Mesendoderm (in vitro differentiated cells): ENCODE measurements at places on chromosomes 6 and 20.

GRCh38 chr6:74857157-74857556 is 348.7 kb downstream of the COL12A1 start:
- no peak for DNase-seq

DNA sequence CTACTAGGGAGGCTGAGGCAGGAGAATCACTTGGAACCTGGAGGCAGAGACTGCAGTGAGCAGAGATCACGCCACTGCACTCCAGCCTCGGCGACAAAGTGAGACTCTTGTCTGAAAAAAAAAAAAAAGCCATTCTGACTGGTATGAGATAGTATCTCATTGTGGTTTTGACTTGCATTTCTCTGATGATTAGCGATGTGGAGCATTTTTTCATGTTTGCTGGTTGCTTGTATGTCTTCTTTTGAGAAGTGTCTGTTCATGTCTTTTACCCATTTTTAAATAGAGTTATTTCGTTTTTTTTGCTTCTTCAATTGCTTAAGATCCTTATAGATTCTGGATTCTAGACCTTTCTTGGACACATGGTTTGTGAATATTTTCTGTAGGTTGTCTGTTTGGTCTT is 103.5 kb upstream of the SIM1 start:
- no peak for DNase-seq

GRCh38 chr6:2877960-2878359 is 25.1 kb downstream of the SERPINB9 start:
- no peak for DNase-seq

- no peak for DNase-seq
Measured at GRCh38 chr6:80956898-80957297, 795.6 kb downstream of the TENT5A start.

DNA sequence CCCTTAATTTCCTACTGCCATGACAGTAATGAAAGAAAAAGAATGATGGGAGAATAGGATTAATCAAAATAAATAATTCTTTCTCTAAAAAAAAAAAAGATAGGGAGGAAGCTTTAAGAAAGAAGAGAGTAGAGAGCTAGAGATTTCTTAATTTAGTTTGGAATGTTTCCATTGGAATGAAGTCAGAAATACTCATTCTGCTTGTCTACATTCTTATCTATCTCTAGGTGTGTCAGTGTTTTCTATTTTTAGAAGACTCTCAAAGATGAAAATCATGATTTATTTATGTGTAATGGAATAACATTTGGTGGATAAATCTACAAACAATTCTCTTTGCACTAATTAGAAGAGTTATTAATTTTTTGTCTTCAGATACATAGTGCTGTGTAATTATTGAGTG is 38.0 kb upstream of the HIVEP1 start:
- DNase-seq = no peak

- DNase-seq = peak; percentile 88
Measured at GRCh38 chr20:62900052-62900691, 26.1 kb downstream of the DIDO1 start.

DNA sequence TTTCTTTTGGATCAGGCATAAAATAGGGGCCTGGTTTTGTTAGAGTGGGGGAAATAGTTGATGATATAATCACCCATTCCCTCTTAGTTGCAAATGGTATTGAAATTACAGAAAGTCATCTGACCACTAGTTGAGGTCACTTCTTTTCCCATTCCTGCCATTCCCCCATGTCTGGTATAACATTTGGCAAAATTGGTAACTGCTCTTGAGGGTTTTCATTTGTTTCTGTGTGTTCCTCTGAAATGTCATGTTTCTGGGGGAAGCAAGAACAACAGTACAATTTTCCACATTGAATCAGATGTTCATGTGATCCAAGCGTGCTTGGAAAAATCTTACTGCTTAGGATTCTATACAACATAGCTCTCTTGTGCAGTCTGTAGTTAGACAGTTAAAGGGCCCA is 7.3 kb downstream of the AIG1 start:
- no peak for DNase-seq

DNA sequence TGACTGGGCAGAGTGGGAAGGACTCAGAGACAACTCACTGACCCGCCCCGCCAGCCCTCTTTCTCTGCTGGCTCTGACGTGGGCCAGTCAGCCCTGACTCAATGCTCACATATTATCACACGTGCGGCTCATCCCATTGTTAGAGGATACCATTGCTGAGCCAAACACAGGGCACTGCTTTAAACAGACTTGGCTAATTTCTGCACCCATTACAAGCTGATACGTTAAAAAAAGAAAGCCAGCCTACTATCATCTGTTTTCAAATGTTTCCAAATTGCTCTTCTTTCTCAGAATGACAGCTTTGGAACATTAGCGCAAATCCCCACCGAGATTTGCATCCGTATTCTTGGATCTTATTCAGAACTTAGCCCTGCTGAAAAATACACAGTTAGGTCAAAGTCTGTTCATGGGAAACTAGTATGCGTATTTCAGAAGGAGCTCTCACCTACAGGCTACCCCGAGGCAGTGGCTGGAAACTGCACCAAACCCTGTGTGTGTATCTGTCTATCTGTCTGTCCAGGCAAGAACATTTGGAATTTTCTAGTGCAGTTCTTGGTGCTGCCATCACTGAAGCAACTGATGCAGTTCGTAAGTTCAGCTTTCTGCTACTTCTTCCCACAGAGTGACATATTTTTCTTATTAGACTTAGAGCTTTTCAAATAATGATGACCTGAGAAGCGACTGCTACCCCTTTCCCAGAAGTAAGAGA is 32.8 kb downstream of the RAMACL start:
- no peak for DNase-seq

GRCh38 chr20:3128275-3128984 is 31.2 kb downstream of the FASTKD5 start:
- DNase-seq = no peak

DNA sequence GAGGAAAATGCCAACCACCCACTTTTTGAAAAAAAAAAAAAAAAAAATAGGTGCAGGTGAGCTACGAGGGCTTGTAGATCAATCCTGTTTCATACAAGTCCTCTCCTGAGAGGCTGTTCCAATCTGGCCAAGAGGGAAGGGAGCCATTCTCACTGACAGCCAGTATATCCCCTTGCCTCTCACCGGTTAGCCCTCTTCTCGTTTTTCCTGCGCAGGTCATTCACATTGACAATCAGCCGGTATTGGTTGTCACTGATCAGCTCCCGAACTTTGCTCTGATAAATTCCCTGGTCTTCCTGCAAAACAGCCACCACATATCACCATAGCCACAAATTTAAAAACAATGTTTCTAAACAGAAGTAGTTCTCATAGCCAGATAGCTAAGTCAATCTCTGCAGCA is 1.4 kb downstream of the MCM3 start:
- DNase-seq = no peak

GRCh38 chr6:33176906-33177305 is 15.4 kb downstream of the COL11A2 start:
- no peak for DNase-seq
